Activated CD4-positive, alpha-beta memory T cell treated with anti-CD3 and anti-CD28 coated beads, Interleukin-2, amount 10 ng/mL, durations not matched to agents 7 days and 5 days (primary cell): ENCODE measurements at places on chromosomes 1 and 21. TPM values are rescaled to one million over a fixed set of nuclear protein-coding genes. Genes with fewer than 3 reads are reported as not detected.

Gene CLEC20A
- not detected for total RNA-seq

DNA sequence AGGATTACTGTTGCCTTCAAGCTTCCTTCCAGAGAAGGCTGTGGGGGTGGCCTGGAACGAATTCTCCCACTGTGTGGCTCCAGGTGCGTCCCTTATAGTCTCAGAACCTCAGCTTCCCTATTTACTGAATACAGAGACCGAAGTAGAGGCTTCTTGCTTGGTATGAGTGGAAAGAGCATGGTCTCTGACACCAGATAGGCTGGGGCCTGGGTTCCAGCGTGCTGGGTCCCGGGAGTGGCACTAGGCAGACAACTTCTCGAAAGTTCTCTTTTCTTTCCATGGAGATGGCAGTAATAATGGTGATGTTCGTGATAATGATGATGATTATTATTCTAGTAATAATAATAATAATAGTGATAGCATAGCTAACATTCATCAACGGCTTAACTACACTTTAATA is 161.7 kb downstream of the PTPRU start:
- no peaks in the 10 kb centered on the region for H3K36me3 ChIP-seq
- peaks cover 2% of the 10 kb centered on the region for H3K27me3 ChIP-seq
- no peak for DNase-seq
- H3K4me3 ChIP-seq: no peak overlapping the region

DNA sequence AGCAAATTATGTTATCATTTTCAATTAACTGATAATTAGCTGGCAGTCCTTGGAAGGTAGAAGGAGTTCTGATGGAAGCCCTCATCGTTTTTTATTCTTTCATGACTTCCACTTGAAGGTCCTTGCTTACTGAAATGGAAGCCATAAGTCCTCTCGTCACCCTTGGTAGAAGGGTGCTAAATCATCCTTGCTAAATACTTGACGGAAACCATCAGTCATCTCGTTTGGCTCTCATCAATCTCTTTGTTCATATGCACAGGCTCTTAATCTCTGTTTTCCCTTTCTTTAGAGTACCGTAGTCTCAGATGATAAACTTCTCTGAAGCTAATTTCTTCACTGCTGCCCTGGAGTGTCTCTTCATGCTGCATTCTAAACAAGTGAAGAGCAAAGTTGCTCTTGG is 34.5 kb downstream of the UCK2 start:
- H3K36me3 ChIP-seq: peaks cover 3% of the 10 kb centered on the region
- H3K27ac ChIP-seq: no peak overlapping the region
- no peak for DNase-seq
- peaks cover 35% of the 10 kb centered on the region for H3K4me1 ChIP-seq
- no peak overlapping the region for H3K4me3 ChIP-seq
- no peaks in the 10 kb centered on the region for H3K27me3 ChIP-seq

GRCh38 chr21:43829161-43829560 is 35.9 kb upstream of the AGPAT3 start:
- peaks cover 29% of the 10 kb centered on the region for H3K27me3 ChIP-seq
- H3K4me3 ChIP-seq: no peak overlapping the region
- H3K27ac ChIP-seq: no peak overlapping the region
- DNase-seq: no peak

- no peaks in the 10 kb centered on the region for H3K4me1 ChIP-seq
- H3K27me3 ChIP-seq: peaks cover 43% of the 10 kb centered on the region
- H3K36me3 ChIP-seq: no peaks in the 10 kb centered on the region
- H3K4me3 ChIP-seq: no peak overlapping the region
These were observed 187.3 kb upstream of the GALNT2 start for GRCh38 chr1:229879746-229880145.
